ENCODE measurements at places on chromosomes 2 and 18. TPM values are rescaled to one million over a fixed set of nuclear protein-coding genes. Genes with fewer than 3 reads are reported as not detected.

- no peak overlapping the region for H3K4me3 ChIP-seq
- no peaks in the 10 kb centered on the region for H3K4me1 ChIP-seq
- H3K27me3 ChIP-seq, result no peaks in the 10 kb centered on the region
- DNase-seq, result no peak
These were observed 137.6 kb upstream of the HNMT start for GRCh38 chr2:137826373-137827372.

- DNase-seq, result no peak
- no peak overlapping the region for H3K27ac ChIP-seq
- H3K4me3 ChIP-seq, result no peak overlapping the region
These were observed 12.5 kb downstream of the BOK start for GRCh38 chr2:241570961-241571581.

GRCh38 chr2:103789381-103790095 lies 1027.7 kb downstream of the TMEM182 start:
- peaks cover 4% of the 10 kb centered on the region for H3K4me1 ChIP-seq
- H3K27me3 ChIP-seq, result no peaks in the 10 kb centered on the region
- no peak for DNase-seq
- no peaks in the 10 kb centered on the region for H3K36me3 ChIP-seq
- H3K4me3 ChIP-seq, result no peak overlapping the region

The SERPINB4 gene
- 0.42 TPM for total RNA-seq

The FECH gene
- 27.9 TPM for total RNA-seq

- no peak overlapping the region for H3K4me3 ChIP-seq
- no peak overlapping the region for H3K27ac ChIP-seq
- H3K4me1 ChIP-seq, result no peaks in the 10 kb centered on the region
- H3K27me3 ChIP-seq, result no peaks in the 10 kb centered on the region
- H3K36me3 ChIP-seq, result no peaks in the 10 kb centered on the region
These were observed 160.0 kb upstream of the TRIB2 start for GRCh38 chr2:12556762-12557161.

DNA sequence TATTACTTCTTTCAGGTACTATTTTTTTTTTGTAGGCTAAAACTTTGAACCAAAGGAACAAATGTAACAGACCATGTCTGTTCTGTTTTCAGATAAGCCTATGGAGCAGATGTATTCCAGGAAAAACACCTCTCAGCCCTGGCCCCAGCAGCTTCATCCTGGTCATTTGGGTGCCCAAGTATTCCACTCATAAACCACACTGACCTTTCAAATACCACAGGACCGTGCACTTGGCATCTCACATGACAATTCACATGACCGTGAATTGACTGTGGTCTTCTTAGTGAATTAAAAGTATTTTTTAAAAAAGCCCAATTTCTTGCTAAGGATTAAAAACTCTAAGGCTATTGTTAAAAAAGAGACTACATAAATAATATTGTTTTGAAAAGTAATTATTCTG lies 50.2 kb downstream of the SMIM21 start:
- no peaks in the 10 kb centered on the region for H3K27me3 ChIP-seq
- H3K36me3 ChIP-seq, result no peaks in the 10 kb centered on the region
- no peak overlapping the region for H3K27ac ChIP-seq
- no peak overlapping the region for H3K4me3 ChIP-seq

DNA sequence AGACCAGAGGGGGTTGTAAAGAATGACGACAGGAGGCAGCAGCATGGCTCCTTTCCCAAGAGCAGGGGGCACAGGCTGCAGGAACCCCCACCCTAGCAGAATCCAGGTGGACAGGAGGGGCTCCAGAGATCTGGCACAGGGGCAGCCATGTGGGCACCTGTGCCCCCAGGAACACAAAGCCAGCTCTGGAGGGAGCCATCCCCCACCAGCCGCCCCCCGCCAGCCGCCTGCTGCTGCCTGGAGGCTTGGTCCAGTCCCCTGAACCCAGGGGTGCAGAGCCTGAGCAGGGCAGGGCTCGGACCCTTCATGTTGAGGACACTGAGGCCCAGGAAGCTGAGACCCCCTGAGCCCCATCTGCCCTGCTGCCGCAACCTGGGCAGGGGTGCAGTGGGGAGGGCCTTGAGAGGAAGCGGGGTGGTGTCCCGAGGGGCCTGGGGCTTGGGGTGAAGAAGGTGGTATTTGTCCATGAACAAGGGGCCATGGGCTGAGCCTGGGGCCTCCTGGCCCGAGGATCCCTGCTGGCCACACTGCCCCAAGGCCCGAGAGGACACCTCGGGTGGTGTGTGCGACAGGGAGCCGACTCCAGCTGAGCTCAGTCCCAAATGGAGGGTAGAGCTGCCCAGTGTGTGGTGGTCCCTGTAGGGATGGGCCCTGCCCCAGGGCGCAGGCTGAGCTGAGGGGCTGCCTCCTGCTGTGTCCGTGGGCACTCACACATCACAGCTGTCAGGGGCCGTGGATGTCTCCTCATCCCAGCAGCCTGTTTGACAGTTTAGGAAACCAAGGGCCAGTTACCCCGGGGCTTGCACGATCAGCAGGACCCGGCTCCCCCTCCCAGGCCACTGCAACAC lies 39.8 kb upstream of the SNED1 start:
- H3K36me3 ChIP-seq, result no peaks in the 10 kb centered on the region
- H3K27ac ChIP-seq, result no peak overlapping the region
- no peak for DNase-seq
- peaks cover 19% of the 10 kb centered on the region for H3K4me1 ChIP-seq
- no peak overlapping the region for H3K4me3 ChIP-seq
- peaks cover 13% of the 10 kb centered on the region for H3K27me3 ChIP-seq

GRCh38 chr2:212441821-212442220 lies 96.8 kb downstream of the ERBB4 start:
- no peaks in the 10 kb centered on the region for H3K36me3 ChIP-seq
- no peak overlapping the region for H3K27ac ChIP-seq
- no peaks in the 10 kb centered on the region for H3K4me1 ChIP-seq

The PID1 gene
- total RNA-seq, result 37.0 TPM

The MGAT4A gene
- 79.8 TPM for total RNA-seq

DNA sequence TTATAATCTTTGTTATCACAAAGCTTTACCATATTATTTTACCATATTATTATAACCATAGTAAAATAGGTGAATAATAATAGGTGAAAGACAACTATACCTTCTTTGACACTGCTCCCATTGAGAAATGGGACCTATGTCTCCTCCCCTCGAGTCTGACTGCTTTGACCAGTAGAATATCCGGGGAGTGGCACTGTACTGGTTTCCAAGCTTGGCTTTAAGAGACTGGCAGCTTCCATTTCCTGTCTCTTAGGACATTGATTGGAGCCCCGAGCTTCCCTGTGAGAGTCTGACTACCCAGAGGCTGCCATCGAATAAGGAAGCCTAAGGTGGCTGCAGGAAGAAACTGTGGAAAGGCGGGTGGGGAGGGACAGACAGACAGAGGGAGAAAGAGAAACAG lies 40.1 kb upstream of the PLEKHM3 start:
- no peak overlapping the region for H3K4me3 ChIP-seq
- no peak for DNase-seq
- no peaks in the 10 kb centered on the region for H3K4me1 ChIP-seq
- H3K36me3 ChIP-seq, result no peaks in the 10 kb centered on the region
- no peak overlapping the region for H3K27ac ChIP-seq

DNA sequence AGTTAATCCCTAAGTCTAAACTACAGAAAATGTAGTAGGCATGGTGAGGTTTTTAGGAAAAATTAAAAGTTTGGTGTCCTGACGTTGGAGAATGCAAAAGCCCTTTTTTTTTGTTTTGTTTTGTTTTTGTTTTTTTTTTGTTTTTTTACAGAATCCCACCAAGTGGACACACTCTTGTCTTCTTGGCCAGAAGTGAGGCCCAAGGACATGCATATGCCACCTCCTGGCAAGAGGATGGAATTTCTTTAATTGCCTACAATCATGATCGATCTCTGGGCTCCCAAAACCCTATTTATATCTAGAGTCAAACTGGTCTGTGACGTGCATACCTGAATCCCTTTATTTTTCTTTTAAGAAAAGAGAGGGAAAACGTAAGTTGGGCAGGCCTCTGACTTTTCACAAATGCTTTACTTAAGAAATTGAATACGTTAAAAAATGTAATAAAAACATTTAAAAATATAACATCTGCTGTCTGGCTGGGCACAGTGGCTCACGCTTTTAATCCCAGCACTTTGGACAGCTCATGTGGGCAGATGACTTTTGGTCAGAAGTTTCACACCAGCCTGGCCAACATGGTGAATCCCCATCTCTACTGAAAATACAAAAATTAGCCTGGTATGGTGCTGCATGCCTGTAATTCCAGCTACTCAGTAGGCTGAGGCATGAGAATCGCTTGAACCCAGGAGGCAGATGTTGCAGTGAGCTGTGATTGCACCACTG lies 502.7 kb downstream of the CBLN2 start:
- H3K4me3 ChIP-seq, result no peak overlapping the region
- no peaks in the 10 kb centered on the region for H3K36me3 ChIP-seq
- no peaks in the 10 kb centered on the region for H3K27me3 ChIP-seq
- H3K27ac ChIP-seq, result no peak overlapping the region
- no peaks in the 10 kb centered on the region for H3K4me1 ChIP-seq

GRCh38 chr2:54482715-54483114 lies 26.6 kb downstream of the SPTBN1 start:
- peaks cover 4% of the 10 kb centered on the region for H3K4me1 ChIP-seq
- no peak overlapping the region for H3K4me3 ChIP-seq
- H3K36me3 ChIP-seq, result no peaks in the 10 kb centered on the region
- no peak for DNase-seq
- H3K27ac ChIP-seq, result peak overlapping the region; percentile 38

The EVA1A gene
- total RNA-seq, result 23.2 TPM

GRCh38 chr2:19146867-19147266 lies 211.6 kb downstream of the OSR1 start:
- H3K27me3 ChIP-seq, result no peaks in the 10 kb centered on the region
- no peaks in the 10 kb centered on the region for H3K4me1 ChIP-seq
- no peak overlapping the region for H3K27ac ChIP-seq
- no peak for DNase-seq
- no peaks in the 10 kb centered on the region for H3K36me3 ChIP-seq

GRCh38 chr2:23200787-23201114 lies 184.2 kb upstream of the KLHL29 start:
- H3K27me3 ChIP-seq, result no peaks in the 10 kb centered on the region
- H3K36me3 ChIP-seq, result no peaks in the 10 kb centered on the region
- H3K4me1 ChIP-seq, result no peaks in the 10 kb centered on the region
- H3K4me3 ChIP-seq, result no peak overlapping the region
- no peak for DNase-seq

The RGPD3 gene
- total RNA-seq, result 0.17 TPM

DNA sequence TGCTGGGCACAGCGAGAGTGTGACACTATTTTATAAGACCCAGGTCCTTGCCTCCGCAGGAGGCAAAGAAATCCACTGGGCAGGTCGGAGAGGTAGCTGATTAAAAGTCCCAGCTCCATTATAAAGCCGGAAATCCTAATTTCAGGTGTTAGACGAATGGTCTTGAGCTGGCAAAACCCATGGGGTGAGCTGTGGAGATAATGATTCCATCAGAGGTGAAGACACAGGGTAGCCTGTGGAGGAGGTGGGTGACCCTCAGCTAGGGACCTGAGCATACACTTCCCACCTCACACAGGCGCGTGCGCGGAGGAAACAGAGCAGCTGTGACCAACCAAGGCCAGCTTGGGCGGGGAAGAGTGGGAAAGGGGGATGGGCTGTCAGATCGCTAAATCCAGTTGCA lies 201.7 kb upstream of the CXCR4 start:
- no peak for DNase-seq
- no peaks in the 10 kb centered on the region for H3K36me3 ChIP-seq
- peaks cover 20% of the 10 kb centered on the region for H3K4me1 ChIP-seq
- no peak overlapping the region for H3K4me3 ChIP-seq
- H3K27ac ChIP-seq, result no peak overlapping the region

DNA sequence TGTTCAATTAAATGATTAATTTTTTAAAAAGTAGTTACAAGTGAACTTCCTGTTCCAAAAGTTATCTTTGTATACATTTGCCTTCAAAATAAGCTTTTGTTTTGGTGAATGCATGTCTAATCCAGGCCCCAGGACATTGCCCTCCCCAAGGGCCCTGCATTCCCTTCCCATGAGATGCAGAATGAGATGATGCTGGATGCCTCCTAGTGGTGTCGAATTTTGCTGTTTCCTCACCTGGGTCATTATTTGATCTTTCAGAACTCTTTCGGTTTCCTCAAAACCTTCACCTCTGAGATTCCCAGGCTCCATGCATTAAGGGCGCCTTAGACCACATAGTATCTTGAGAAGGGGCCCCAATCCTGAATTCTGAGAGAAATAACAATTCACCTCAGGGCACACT lies 728.8 kb downstream of the CNTNAP5 start:
- H3K27me3 ChIP-seq, result no peaks in the 10 kb centered on the region
- no peaks in the 10 kb centered on the region for H3K36me3 ChIP-seq
- no peaks in the 10 kb centered on the region for H3K4me1 ChIP-seq
- H3K27ac ChIP-seq, result no peak overlapping the region
- no peak for DNase-seq

The C2orf78 gene
- total RNA-seq, result not detected

DNA sequence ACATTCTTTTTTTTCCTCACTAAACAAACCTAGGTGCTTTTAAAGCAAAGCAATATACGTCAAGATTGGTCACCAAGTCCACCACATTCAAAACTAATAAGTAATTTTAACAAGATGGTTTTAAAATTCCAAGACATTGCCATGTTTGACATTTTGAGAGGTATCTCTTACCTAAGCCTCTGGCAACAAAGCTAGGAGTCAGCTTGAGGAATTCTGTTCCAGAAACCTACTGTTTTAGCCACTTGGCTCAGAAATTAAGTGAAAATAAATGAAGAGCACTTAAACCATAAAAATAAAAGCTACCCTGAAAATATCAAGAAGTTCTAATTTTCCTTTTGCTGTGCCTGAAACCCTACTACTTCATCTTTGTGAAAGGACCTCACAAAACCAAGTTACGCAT lies 30.0 kb upstream of the CHMP3 start:
- no peaks in the 10 kb centered on the region for H3K4me1 ChIP-seq
- no peak for DNase-seq
- H3K4me3 ChIP-seq, result no peak overlapping the region
- H3K36me3 ChIP-seq, result no peaks in the 10 kb centered on the region
- no peak overlapping the region for H3K27ac ChIP-seq
- no peaks in the 10 kb centered on the region for H3K27me3 ChIP-seq

GRCh38 chr18:1573732-1574131 lies 669.1 kb downstream of the ADCYAP1 start:
- no peak overlapping the region for H3K27ac ChIP-seq
- H3K4me1 ChIP-seq, result no peaks in the 10 kb centered on the region
- no peak overlapping the region for H3K4me3 ChIP-seq
- no peaks in the 10 kb centered on the region for H3K36me3 ChIP-seq
- no peaks in the 10 kb centered on the region for H3K27me3 ChIP-seq

DNA sequence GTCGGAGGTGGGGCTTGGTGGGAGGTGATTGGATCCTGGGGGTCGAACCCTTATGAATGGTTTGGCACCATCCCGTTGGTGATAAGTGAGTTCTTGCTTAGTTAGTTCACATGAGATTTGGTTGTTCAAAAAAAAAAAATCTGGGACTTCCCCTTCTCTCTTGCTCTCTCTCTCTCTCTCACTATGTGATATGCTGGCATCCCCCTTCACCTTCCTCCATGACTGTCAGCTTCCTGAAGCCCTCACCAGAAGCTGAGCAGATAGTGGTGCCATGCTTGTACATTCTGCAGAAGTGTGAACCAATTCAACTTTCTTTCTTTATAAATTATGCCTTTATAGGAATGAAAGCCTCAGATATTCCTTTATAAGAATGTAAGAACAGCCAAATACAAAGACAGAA lies 269.7 kb upstream of the APCDD1 start:
- no peak overlapping the region for H3K4me3 ChIP-seq
- H3K36me3 ChIP-seq, result no peaks in the 10 kb centered on the region
- H3K4me1 ChIP-seq, result no peaks in the 10 kb centered on the region
- no peak overlapping the region for H3K27ac ChIP-seq
- DNase-seq, result no peak

The CFC1B gene
- total RNA-seq, result not detected

- no peaks in the 10 kb centered on the region for H3K4me1 ChIP-seq
- no peak for DNase-seq
- no peaks in the 10 kb centered on the region for H3K36me3 ChIP-seq
These were observed 212.9 kb downstream of the PTGR3 start for GRCh38 chr18:74996055-74996454.

The TXNDC2 gene
- 0.18 TPM for total RNA-seq
